ENCODE measurements at places on chromosomes 11 and 22.
A peak's percentile ranks its signal among the peaks of the same experiment; 100 is the strongest.

DNA sequence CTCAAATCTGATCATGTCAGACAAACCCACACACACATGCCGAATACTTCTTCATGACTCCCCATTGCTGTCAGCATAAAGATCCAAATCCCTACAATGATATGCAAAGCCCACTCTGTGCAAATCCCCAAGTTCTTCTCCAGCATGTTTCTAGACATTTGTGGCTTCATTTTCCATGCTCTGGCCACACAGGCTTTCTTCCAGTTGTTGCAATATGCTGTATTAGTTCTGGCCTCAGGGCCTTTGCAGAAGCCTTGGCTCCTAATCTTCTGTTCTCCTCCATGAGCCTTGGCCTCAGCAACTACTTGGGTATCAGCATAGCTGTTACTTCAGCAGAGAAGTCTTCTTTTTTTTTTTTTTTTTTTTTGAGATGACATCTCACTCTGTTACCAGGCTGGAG, 49.6 kb downstream of the NAV2 start:
- DNase-seq = no peak

DNA sequence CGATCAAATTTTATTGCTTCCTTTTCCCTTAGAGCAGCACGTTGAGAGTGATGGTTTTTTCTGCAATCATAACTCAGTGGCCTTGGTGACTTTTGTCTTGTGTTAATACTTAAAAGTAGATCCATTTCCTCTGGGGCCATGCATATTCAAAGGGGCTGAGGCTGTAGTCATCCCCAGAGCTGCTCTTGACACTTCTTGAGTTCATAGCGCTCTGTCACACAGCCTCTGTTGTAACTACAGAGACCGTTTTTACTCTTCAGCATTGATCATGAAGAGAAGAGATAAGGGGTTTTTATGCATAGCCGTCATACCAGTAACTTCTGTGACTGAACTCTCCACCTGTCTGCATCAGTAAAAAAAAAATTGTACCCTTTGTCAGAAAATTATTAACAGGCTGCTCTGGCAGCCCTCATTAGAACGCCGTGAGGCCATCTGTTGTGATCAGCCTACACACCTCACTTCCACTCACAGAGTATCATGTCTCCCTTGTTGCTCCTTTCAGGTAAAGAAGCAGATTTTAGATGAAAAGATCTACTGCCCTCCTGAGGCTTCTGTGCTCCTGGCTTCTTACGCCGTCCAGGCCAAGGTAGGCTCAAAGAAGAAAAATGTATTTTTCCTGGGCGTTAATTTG, 38.4 kb downstream of the NF2 start:
- DNase-seq = no peak

GRCh38 chr11:108708173-108708572, 43.3 kb downstream of the DDX10 start:
- DNase-seq = no peak

DNA sequence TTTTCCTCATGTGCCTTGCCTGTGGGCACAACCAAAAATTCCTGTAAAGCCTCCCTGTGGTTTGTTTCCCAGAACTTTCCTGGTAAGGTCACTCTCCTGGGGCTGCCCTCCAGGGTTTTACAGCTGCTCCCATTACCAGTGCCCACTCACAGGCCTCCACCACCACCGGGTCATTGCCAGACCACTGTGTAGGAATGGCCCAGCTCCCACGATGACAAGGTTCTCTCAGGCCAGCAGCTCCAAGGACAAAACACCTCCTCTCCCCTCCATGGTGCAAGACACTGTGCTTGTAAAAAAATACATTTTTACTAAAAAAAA, 96.1 kb upstream of the AKIP1 start:
- DNase-seq = no peak

DNA sequence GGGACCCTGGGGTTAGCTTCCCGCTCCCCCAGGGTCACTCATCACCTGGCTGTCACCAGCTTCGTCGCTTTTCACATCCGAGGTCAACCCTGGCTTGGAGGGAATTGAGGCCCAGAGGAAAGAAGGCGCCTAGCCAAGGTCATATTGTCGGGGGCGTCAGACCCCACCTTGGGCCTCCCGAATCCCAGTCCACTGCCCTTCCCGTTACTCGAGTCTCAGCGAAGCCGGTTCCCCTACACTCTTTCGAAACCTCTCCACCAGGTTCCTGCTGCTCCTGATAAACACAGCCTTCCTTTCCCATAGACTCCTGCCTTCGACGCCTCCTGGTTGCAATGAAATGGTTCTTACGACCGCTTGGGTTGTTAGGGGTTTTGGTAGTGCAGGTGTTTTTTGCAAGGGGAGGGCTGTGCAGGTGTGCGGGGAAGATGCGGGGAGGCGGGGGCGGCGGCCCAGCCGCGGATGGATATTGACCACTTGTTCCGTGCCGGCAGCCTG, 642 bp downstream of the NAA40 start:
- no peak for DNase-seq

GRCh38 chr11:26578998-26579661, 7.1 kb upstream of the MUC15 start:
- DNase-seq = no peak

DNA sequence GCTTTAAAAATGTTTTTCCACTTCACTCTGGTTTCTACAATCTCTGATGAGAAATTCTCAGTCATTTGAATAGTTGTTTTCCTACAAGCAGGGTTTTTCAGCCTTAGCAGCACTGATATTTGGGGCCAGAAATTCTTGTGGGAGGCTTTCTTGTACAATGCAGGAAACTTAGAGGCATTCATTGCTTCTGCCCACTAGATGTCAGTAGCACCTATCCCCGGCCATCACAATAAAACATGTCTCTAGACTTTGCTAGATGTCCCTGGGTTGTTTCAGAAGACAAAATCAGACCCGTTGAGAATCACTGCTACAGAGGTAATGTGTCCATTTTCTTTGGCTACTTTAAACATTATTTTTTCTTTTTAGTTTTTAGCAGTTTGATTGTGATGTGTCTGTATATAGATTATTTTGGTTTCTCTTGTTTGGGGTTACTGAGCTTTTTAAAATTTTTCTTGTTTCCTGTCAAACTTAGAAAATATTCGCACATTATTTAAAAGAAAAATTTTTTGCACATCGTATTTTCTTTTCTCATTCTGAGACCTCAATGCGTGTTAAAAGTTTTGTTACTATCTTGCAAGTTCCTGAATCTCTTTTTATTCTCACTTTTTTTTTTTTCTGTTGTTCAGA, 60.8 kb upstream of the CCDC179 start:
- DNase-seq = peak; percentile 69

GRCh38 chr11:57597461-57597915, at the start of gene SERPING1:
TSS of gene SERPING1 (plus strand) at chr11:57597685. CDS start at chr11:57598271, 586 bp downstream.
- DNase-seq = no peak

GRCh38 chr22:43883012-43883661, 8.7 kb downstream of the PNPLA5 start:
- no peak for DNase-seq

Measured in large intestine (tissue), 12 donors.